CD4-positive, alpha-beta T cell treated with Interleukin-15 for 1 hour (primary cell): ENCODE measurements at places on chromosomes 4 and X.

DNA sequence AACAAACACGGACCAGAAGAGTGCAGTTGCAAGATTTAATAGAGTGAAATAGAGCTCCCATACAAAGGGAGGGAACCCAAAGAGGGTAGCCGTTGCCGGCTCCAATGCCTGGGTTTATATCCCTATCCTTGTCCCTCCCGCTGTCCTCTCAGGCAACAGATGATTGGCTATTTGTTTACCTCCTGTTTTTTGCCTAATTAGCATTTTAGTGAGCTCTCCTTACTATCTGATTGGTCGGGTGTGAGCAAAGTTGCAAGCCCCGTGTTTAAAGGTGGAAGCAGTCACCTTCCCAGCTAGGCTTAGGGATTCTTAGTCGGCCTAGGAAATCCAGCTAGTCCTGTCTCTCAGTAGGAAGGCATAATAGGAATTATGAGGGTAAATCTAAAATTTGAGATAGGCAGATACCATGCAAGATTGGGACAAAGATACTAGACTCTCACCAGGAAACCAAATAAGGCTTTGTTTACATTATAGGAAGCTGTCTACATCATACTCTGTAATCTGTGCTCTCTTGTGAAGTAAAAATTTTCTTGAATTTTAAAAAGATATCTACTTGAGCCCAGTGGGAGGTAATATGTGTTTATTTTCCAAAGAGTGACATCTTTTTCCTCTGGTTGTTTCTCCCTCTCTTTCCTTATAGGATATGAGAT is 65.9 kb downstream of the ATP10D start:
- no peak for DNase-seq

- no peak for DNase-seq
Measured at GRCh38 chr4:52143815-52144214, 92.7 kb downstream of the SPATA18 start.

DNA sequence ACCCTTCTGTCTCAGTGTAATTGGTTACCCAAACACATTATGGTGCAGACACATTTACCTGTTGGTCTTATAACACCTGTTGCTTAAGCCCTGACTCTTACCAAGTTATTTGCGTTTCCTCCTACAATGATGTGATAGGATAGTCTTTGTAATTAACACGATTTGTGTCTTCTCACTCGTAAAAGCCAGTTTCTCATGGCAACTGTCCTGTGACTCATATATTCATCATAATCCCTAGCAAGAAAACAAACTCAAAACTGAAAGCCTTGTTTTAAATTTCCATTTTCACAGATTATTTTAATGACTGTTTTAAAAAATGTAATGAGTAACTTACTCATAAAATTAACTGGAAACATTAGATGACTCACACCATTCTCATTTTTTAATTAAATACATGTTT is 495.2 kb downstream of the NLGN4X start:
- no peak for DNase-seq

GRCh38 chr4:28101583-28101982 is 1240.9 kb downstream of the STIM2 start:
- DNase-seq, result no peak

- no peak for DNase-seq
Measured at GRCh38 chrX:81202943-81203342, 1.0 kb downstream of the SH3BGRL start.

DNA sequence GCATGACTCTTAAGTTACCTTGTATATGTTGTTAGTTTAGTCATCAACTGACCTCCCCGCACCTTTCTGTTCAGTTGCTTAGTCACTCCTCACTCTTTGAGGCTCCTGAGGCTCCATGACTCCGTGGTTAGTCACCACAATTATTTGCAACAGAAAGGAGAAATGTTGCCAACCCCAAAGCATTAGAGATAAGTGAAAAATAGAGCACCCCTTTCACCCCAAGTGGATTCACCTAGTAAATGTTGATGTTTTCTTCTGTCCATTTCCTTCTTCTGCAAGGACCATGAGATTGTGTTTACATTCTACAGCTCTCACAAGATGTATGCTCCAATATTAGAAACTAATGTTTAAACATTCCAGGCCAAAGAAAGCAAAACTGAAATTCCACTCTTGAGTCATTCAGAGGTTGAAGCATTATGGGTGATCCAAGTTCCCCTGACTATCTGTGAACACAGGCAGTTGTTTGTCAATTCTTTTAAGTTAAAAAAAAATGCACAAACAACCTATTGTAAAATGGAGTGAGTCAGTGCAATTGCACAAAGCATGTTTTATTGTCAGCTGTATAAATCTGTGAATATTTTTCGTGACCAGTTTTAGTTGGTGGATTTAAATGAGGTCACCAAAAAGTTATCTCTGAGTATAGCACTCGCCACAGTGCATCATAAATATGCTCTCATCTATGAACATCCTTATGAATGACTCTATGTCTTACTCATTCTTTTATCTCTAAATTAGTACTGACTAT is 552.4 kb upstream of the MAGEB2 start:
- DNase-seq, result no peak

DNA sequence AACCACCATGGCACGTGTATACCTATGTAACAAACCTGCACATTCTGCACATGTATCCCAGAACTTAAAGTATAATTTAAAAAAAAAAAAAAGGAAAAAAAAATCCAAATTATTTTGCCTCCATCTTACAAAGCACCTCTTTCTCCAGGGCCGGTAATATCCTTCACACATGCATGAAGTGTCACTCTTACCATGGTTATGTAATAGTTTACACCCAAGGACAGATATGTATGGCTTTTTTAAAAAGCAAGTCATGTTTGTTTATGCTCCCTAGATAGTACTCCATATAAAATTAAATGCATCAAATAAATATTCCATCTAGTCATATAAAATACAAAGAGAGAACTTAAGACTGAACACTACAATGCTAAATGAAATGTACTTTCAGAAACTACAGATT is 22.5 kb downstream of the CHIC2 start:
- DNase-seq, result no peak

DNA sequence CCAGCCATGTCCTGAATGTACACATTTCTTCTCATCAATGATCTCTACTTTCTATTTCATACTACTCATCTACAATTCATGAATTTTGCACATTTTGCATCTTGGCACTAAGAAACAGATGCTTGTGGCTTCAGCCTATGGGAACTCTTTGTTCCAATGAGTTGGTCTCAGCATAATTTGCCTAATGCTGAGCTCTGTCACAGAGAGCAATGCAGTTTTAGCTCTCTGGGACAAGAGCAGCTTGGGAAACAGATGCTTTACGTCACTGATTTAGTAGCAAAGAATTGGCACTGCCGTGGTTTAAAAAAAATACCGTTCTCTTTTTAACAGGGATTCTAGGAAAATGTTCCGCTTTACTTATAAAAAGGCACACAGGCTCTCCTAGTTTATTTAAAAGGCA is 162.4 kb downstream of the WDFY3 start:
- no peak for DNase-seq

GRCh38 chr4:13626492-13627177 is 890 bp downstream of the BOD1L1 start:
- DNase-seq, result no peak

DNA sequence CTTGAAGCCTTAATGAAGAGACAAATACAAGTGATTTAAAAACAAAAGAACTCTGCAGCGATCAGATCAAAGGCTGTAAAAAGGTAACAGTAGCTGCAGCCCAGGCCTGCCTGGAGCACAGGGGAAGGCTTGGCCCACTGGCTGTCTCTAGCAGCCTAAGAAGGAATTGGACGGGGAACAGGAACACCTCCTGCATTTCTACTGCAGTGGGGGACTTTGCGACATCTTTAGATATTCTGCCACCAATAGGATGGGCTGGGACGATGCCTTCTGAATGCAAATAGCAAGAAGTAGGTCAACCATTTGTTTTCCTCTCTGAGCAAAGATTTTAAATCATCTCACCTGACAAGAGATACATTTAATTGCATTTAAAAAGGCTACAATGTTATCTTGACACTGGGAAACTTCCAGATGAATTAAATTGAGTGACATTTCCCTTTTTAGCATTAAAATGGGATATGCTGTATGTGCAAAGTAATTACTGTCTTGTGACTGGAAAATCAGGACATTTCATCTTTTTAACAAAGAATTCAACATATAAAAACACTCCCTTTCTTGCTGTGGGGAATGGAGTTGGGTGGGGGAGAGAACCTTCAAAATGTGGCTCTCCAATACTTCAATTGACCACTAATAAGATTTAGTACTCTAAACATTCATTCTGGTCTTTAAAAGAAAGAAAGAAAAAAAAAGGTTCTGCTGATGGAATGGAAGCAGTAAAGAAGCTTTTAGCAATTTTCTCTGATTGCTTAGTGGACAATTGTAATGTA is 70.0 kb downstream of the NYX start:
- no peak for DNase-seq
